ENCODE measurements at places on chromosomes 16 and 17.

GRCh38 chr17:77400445-77400870 lies 259.7 kb downstream of the SEC14L1 start:
- DNase-seq: peak; percentile 56

DNA sequence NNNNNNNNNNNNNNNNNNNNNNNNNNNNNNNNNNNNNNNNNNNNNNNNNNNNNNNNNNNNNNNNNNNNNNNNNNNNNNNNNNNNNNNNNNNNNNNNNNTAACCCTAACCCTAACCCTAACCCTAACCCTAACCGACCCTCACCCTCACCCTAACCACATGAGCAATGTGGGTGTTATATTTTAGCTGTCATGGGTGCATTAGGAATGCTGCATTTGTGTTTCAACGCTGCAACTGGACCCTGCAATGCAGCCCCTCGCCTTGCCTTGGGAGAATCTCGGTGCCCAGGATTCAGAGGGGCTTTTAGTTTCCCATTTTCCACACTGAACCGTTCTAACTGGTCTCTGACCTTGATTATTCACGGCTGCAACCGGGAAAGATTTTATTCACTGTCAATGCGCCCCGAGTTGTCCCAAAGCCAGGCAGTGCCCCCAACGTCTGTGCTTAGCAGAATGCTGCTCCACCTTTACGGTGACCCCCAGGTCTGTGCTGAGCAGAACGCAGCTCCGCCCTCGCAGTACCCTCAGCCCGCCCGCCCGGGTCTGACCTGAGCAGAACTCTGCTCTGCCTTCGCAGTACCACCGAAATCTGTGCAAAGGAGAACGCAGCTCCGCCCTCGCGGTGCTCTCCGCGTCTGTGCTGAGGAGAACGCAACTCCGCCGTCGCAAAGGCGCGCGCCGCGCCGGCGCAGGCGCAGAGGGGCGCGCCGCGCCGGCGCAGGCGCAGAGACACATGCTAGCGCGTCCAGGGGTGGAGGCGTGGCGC lies 43.3 kb downstream of the POLR3K start:
- no peak for DNase-seq

DNA sequence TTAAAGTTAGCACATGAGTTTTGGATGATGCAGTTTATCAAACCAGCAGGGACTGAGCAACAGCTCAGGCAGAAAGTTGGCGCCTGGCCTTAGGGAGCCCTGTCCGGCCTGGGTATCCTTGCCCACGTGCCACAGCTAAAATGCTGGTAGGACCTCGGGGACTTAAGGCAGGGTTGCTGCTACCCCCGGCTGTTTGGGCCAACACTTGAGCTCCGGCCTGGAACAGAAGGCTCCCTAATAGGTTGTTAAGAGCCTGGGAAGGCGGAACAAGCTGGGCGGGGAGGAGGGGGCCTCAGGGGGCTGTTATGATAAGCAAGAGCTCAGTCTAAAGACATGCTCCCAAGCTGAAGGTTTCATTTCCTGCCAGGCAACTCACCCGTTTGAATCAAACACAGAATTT lies 39.7 kb downstream of the CUEDC1 start:
- DNase-seq: no peak

DNA sequence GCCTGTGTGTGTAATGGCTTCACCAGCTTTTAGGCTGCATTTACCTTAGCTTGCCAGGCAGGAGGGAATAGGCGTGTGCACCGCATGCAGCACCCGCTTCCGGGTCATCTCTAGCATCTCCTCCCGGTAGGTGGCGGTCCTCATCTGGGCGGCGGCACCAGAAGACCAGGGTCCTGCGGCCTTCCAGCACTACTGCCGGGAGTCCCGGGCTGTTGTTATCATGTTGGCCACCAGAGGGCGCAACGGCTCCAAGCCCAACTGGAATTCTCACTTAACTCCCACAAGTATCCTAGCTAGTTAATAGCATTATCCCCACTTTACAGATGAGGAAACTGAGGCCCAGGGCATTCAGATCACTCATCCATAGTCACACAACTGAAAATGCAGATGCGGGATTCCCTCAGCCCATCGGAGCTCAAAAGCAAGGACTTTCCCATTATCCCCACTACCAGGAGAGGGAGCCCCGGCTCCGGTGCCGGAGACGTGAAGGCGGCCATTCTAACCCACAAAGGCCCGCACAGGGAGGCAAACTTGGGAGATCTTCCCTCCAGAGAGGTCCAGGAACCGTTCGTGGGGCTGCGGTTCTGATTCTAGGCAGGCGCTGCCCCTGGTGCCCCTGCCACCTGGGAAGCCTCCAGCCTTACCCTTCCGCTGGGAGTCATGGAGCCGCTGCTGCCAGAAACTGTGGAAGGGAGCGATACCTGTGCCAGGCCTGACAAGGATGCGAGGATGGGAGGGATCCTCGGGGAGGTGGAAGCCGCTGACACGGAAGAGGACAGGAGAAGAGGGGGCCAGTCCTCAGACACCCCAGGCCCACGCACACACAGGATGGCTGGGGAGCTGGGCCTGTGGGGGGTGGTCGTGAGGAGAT lies 23.9 kb downstream of the LGALS9 start:
- DNase-seq: peak; percentile 89

GRCh38 chr17:2452216-2452750 lies 51.4 kb upstream of the MNT start:
- DNase-seq: no peak

GRCh38 chr17:68210570-68211315 lies 37.1 kb upstream of the AMZ2 start:
- no peak for DNase-seq

- no peak for DNase-seq
Observed at GRCh38 chr16:79012671-79013434, 587.7 kb downstream of the MAF start.

DNA sequence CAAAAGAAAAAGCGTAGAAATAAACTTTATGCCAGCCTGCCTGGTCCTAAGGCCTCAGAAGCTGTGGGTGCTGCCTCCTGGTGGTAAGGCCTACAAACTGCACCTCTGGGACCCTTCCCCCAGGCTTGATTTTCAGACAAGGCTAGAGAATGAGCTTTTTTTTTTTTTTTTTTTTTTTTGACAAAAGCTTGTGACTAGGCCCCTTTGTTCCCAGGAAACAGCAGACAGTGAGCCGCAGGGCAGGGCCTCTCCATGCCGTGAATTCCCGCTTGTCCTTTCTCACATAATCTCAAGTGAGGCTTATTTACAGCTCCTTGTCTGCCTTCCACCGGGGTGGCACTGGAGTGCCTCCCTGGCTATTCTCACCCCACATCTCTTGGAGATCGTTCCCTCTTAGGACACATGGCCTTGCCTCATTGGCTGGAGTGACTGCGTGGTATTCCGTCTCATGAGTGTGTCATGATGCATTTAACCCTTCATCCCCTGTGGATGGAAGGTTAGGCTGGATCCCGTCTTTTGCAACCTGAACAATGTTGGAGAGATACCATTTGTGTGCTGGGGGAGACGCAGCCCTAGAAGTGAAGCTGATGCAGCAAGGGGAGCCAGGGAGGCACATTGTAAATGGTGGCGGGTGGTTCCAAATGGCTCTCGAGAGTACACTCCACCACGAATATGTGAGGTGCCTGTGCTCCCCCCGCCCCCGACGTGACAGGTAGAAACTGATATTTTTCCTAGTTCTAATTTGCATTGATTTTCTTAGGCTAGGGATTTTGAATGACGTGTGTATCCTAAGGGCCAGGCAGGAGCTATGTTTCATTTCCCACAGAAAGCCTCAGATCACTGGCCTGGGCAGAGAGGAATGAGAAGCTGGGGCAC lies 49.6 kb downstream of the USP22 start:
- DNase-seq: peak; percentile 70

DNA sequence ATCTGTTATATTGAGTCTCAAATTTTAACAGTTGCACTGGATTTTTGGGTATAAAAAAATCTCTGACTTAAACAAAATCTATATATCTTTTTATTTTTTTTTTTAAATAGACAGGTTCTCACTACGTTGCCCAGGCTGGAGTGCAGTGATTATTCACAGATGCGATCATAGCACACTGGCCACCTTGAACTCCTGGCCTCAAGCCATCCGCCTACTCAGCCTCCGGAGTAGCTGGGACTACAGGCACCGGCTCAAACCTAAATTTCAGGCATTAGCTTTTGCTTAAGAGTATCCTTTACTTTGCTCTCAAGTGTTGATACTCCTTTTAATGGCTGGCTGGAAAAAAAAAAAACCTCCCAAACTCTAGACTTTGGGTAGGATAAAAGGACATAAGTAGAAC lies 61.6 kb downstream of the RPGRIP1L start:
- no peak for DNase-seq

DNA sequence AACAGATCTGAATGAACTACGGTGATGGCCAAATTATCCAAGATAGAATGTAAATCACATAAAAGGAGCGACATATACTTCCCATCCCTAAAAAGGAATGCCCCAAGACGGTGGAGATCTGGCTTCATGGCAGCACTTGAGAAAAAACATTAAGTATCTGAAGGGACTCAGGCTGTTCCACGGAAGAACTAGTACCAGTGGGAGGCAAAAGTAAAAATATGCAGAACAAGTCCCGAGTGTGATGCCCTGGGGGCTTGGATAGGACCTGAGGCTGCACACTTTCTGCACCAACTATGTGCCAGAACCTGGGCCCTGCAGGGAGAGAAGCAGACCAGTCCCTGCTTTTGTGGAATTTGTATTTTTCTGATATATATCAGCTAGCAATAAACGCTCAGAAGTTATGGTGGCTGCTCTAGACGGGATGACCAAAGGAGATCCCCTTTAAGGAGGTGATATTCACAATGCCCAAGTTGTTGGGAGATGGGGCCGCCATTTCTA lies 539 bp upstream of the CKLF start:
- no peak for DNase-seq

- DNase-seq: no peak
Observed at GRCh38 chr16:3487521-3488410, 7.5 kb downstream of the C16orf90 start.

DNA sequence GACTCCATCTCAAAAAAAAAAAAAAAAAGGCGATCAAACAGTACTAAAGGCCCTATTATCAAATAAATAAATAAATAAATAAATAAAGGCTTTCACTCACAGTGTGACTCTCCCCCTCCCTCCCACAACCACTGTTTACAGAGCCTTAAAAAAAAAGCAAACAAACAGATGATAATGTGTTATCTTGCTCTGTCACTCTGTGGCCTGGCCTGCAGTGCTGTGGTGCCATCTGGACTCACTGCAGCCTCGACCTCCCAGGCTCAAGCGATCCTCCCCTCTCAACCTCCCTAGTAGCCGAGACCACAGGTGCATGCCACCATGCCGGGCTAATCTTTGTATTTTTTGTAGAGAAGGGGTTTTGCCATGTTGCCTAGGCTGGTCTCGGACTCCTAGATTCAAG lies 8.1 kb upstream of the NAGLU start:
- no peak for DNase-seq

DNA sequence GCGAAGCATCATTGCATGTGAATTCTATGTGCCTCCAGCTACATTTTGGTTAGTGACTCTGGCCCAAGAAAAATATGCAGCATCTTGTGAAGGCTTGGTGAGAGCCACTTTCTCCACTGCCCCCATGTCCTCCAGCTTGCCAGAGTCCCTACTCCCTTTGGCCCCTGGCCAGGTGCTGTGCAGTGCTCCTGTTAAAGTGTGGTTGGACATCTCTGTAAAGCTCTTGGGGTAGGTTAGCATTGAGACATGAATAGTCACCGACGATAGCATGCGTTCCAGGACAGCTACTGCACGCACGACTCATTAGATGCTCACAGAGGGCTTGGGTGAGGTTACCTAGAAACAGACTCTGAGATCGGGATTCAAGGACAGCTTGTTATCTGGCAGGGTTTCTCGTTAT lies 48.6 kb downstream of the FOXL1 start:
- DNase-seq: no peak

DNA sequence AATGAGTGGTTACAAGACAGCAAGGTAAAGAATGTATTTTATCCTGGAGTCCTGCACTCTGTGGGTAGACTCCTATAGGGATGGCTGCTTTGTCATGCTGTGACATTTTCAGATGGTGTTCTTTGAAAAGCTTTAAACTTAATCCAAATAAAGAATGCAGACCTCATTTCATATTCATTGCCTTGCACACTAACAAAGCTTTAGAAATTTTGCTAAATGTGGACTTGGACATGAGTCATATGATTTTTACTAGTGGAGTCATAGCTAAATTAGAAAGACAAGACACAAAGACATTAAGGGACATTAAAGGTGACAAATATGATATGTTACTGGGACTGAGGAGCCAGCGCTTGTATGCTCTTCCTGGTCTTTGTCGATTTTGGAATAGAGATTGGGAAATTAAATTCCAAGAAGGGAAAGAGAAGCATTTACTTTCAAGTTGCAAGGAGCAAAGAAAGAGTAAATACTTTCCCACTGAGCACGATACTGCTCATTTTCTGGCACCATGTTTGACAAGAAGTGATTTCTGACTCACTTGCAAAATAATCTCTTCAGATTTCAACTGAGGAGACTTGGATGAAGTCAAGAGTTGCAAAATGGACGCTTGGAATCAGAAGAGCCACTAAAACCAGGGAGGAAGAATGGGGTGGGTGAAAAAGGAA lies 152.9 kb upstream of the MYOCD start:
- DNase-seq: no peak

- no peak for DNase-seq
Observed at GRCh38 chr17:1480747-1481465, 11.6 kb downstream of the MYO1C start.

DNA sequence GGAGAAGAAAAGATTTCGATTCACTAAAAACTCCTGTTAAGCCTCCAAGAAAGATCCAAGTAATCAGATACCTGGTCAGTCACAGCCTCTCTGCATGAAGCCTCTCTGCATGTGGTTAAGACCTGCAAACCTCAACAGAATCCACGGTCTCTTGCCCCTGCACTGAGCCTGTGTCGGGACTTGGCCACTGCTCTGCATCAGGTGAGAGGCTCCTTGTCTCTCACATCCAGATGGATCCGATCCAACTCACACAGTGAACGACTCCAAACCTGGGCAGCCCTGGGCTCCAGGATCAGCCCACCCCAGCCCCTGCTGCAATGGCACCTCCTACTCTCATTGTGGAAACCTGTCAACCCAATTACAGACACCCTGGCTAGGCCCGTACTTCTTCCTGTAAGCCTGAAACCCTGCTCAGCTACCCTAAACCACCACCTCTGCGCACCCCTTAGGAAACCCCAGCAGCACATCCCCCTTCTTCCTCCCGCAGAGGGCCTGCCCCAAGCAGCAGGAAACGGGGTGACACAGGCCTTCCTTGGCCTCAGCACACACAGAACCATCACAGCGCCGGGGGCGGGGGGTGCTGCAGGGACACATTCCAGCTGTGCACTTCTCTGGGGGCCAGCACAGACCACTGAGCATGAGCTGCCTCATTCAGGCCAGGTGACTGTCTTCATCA lies 129.5 kb downstream of the ANKRD11 start:
- peak; percentile 91 for DNase-seq

GRCh38 chr17:58691701-58692238 lies at the start of gene TEX14:
Gene TEX14 (minus strand): TSS chr17:58692045. CDS start chr17:58652001, 40,044 bp downstream.
- DNase-seq: no peak

DNA sequence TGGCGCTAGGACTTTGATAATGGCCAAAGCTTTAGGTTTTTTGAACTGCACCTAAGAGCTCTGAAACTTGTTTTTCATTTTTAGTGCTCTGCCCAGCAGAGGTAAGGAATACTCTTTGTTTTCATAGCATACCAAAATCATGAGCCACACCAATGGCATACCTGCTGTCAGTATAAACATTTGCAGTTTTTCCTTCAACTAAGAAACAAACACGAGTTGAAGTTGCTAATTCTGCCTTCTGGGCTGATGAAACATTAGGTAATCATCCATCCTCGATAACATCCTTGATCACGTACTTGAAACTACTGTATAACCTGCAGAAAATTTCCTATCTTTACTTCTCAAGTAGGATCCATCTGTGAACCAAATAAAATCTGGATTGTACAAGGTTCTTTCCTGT lies 20.6 kb upstream of the B4GALNT2 start:
- DNase-seq: no peak

GRCh38 chr17:77884967-77885641 lies 73.4 kb upstream of the TNRC6C start:
- DNase-seq: no peak

Measured in Jurkat, Clone E6-1 (cell line).